HEK293T (cell line): ENCODE measurements at places on chromosomes 1 and 21.
A peak's percentile ranks its signal among the peaks of the same experiment; 100 is the strongest.

DNA sequence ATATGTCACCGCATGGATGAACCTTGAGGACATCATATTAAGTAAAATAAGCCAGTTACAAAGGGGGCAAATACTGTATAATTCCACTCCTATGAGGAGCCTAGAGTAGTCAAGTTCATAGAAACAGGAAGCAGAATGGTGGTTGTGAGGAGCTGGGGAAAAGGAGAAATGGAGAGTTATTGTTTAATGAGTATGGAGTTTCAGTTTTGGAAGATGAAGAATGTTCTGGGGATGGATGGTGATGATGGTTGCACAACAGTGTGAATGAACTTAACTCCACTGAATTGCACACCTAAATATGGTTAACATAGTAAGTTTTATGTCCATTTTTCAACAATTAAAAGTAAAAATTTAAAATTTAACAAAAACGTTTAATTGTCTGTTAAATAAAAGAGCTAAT, 220.9 kb upstream of the JUN start:
- DNase-seq = no peak

GRCh38 chr1:236492378-236492777, 31.4 kb upstream of the LGALS8 start:
- DNase-seq = no peak

GRCh38 chr1:116971965-116972673, 29.4 kb upstream of the CD101 start:
- no peak for DNase-seq

DNA sequence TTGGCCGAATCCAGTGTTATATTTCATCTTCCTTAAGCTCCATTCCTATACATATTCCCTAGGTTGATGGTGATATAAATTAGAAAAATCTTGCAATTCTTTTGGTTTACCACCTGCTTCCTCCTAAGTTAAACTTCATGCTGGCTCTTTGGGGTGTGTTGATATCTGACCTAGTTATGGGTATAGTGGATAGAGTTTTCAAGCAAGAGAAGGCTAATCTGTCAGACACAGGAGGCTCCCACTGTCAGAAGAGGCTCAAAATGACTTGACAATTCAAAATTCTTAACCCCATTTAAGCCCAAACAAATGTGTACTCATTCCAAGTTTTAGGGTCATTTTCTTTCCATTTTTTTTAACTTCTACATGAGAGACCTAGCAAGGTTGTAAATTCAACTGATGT, 8.5 kb upstream of the SLC35D1 start:
- DNase-seq = no peak

DNA sequence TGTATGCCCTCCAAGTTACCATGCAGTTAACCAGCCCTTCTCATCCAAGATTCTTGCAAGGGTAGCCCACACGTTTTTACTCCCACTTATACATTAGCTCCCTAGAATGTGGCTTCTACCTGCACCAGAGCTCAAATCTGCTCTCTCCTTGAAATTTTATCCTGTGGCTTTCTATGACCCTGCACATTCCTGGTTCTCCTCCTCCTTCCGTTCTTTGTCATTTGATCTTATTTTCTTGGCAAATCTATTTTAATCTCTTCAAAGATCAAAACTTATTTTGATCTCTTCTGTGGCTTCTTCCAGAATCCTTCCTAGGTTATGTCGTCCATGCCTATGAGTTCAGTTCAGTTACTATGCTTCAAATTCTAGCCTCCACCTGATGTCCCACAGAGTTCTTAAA, 115.6 kb upstream of the GUCA2B start:
- no peak for DNase-seq

- DNase-seq = no peak
These were observed 4.2 kb downstream of the TMEM51 start for GRCh38 chr1:15157524-15158399.

GRCh38 chr1:78722947-78723346, 73.3 kb downstream of the IFI44 start:
- DNase-seq = no peak

- DNase-seq = no peak
These were observed 98.4 kb upstream of the LYPLAL1 start for GRCh38 chr1:219075121-219075879.

- no peak for DNase-seq
These were observed 24.9 kb upstream of the APCS start for GRCh38 chr1:159562680-159563079.

DNA sequence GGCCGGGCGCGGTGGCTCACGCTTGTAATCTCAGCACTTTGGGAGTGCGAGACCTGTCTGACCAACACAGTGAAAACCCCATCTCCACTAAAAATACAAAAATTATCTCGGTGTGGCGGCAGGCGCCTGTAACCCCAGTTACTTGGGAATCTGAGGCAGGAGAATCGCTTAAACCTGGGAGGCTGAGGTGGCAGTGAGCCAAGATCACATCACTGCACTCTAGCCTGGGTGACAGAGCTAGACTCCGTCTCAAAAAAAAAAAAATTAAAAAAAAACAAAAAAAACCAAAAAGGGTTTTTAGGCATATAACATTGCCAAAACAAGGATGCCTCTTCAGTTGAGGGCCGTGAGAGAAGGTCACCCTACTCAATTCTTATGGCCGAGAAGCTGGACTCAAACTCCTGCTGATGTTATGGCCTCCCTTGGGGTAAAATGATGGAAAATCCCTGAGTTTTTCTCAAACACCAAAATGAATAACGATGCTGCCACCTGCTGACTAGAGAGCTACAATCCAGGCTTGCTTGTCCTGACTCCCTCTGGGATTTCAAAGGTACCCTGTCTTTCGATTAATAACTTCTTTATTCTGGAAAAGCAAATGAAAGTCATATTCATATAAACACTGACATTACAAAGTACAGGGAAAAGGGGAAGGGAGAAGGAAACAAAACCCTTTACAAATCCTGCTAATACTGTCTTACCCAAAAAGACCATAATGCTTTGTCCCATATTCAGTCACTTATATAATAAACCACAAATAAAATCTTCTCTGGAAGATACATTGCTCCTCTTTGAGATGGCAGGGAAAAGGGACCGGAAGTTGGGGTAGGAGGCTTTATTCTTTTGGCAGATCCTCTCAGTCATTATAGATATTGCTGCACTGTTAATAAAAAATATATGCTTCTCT, 10.7 kb downstream of the RAB42 start:
- DNase-seq = peak; percentile 84

DNA sequence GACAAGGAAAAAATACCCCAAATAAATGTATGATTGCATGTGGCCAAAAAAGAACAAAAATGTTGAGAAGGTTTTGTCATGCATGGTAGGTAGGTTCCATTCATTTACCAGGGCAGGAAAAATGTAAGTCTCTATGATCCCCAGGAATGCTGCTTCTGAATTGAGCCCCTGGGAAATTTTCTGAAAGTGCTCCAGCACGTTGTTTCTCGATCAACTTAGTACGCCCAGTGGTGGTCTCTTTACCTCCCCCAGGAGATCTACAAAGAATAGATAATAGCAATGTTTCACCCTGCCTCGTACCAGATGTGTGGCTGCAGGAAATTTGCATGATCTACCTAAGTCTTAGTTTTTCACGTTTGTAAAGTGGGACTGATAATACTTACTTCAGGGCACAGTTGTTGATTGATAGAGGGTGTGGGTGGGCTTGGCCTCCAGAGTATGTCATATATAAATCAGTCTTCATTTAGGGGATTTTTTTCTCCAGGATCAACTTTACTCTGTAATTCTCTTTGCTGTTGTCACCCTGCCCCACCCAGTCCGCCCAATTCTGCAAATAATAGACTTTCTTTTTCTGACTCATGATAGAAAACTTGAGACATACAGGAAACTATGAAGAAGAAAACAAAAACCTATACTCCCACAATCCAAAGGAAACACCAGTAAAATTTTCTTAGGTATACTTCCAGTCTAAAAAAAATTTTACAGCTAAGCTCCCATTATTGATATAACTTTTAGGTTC, 462.0 kb upstream of the RUNX1 start:
- DNase-seq = no peak

- no peak for DNase-seq
These were observed 93.3 kb downstream of the PDE9A start for GRCh38 chr21:42746593-42747275.

- no peak for DNase-seq
These were observed 3.1 kb upstream of the DIPK1A start for GRCh38 chr1:92964316-92964715.

DNA sequence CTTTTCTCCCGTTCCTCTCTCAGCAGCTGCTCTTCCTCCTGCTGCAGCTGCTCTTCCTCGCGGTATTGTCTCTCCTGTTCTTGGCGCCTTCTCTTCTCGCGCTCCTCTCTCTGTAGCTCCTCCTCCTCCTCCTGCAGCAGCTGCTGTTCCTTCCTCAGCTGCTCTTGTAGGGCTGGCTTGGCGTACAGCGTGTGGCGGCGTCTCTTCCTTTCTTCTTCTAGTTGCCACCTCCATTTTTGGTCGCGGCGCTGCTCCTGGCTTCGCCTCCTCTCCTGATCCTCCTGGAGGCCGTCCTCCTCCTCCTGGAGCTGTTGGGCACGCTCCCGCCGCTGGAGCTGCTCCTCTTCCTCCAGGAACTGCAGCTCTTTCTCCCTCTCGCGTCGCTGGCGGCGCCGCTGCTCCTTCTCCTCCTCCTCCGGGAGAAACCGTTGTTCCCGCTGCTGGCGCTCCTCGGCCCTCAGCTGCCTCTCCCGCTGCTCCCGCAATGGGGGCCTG, 4.8 kb downstream of the TCHH start:
- peak; percentile 51 for DNase-seq

DNA sequence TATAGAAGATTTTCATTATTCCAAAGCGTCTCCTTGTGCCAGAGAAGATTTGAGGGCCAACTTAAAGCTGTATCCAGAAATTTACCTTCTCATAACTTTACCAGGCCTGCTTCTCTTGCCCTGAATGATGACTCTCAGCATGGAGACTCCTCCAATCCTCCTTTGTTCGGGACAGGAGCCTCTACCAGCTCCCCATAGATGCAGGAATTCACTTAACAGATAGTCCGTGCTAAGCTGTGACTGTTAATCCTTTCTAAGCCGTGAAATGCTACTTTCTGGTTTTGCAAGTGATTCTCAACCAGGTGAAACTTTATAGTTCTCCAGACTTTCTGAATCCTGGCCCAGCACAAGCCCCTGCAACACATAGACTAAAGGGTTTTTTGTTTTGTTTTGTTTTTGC, 31.8 kb upstream of the KCND3 start:
- DNase-seq = no peak

DNA sequence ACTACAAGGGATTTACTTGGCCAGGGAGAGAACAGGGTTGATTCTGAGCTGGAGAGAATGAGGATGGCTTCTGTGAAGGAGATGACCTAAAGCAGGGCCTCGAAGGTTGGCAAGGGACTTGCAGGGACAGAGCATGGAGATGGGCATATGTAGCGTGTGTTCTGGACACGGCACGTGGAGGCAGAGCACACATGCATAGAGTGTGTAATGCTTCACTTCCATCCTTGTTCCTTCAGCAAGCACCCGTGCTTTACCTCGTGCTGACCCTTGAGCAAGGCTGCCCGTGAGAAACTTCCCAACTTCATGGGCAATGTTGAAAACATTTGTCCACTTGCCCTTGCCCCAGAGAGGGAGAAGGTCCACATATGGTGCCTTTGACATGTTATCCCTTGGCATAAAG, 33.1 kb downstream of the NFIA start:
- DNase-seq = no peak

DNA sequence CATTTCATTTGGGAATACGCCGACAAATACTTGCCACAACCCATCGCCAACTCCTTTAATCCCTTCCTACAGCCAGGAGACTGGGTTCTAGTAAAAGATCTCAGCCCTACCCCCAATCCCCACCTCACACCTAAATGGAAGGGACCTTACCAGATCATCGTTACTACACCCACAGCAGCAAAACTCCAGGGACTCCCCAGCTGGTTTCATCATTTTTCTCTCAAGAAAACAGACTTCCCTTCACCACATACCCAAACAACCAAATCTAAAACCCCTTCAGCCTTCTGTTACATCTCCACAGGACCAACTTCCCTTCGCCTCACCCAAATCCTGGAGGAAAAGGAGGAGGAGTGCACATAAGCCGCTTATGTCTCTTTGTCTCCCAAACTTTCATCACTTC, 23.7 kb upstream of the SLC2A5 start:
- no peak for DNase-seq

GRCh38 chr1:107877092-107877491, 87.9 kb downstream of the VAV3 start:
- no peak for DNase-seq

GRCh38 chr1:185170291-185170848, 13.4 kb downstream of the SWT1 start:
- peak; percentile 72 for DNase-seq

DNA sequence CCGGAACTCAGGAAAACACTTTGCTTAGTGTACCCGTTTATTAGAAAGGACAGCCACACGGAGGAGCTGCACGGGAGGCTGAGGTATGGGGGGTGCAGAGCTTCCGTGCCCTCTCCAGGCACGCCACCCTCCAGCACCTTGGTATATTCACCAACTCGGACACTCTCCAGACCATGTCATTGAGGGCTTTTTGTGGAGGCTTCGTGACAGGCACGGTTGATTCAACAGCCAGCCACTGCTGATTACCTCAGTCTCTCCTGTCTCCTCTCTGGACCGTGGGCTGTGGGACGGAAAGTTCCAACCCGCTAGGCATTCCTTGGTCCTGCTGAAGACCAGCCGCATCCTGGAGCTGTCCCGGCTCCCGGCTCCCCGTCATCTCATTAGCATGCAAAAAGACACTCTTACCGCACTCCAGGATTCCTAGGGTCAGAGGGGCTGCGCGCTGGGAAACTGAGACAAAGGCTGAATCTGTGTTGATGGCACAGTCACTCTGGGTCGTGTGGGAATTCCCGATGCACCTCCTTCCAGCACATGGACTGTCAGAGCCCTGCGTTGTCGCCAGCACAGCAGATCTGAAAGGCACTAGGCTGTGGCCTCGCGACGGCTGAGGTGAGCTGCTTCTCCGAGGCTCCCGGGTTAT, 65.6 kb downstream of the PRKCZ start:
- DNase-seq = no peak

DNA sequence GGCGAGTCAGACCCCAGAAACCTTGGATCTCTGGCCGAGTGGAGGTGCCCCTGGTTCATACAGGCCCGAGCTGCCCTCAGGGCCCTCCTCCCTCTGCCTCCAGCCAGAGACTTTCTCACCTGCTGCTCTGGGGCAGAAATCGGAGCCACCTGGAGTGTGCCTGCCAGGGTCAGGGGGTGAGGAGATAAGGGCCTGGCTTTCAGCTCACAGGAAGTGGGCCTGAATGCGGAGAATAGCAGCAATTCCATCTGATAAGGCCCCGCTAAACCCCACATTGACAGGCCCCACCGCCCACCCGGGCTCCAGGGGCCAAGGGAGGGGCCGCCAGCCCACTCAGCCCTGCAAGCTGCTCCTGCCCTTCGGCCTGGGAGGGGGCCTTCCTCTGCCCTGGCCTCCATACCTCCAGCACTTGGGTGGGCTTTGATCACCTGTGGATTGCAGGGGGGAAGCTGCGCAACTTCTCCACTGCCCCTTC, 123.7 kb upstream of the ARHGEF16 start:
- DNase-seq = no peak

GRCh38 chr1:54853793-54854370, 33.1 kb downstream of the DHCR24 start:
- DNase-seq = no peak

GRCh38 chr1:3543076-3544039, 68.0 kb downstream of the MEGF6 start:
- no peak for DNase-seq
